Amniotic stem cell (primary cell): ENCODE measurements at places on chromosomes 1 and 21.

GRCh38 chr21:29403301-29403700 lies 104.6 kb downstream of the BACH1 start:
- DNase-seq: no peak

- no peak for DNase-seq
These were observed 21.2 kb downstream of the PGLYRP3 start for GRCh38 chr1:153291514-153291913.

- DNase-seq: no peak
These were observed 22.1 kb downstream of the ADAM30 start for GRCh38 chr1:119874186-119874585.

DNA sequence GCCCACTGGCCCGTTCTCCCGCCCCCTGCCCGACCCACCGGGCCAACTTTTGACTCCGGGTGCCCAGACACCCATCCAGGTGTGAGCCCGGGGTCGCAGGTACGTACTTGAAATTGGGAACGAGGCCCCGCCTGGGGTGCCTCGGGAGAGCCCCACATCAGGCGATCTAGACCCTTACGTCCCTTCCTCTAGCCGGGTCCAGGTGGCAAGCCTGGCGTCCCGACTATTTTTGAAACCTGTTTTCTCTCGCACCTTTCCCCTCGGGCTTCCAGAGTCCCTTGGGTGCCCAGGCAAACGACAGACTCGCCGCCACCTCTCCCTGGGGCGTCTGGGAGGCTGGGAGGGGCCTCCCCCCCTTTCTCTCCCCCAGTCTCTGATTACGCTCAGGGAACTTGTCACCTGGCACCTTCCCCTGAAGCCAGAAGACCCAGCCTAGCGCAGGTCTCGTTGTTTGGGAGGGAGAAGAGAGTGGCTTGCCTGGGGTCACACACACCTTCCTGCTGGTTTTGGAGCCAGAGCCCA lies 898 bp downstream of the LDLRAP1 start:
- no peak for DNase-seq

- DNase-seq: no peak
These were observed 19.8 kb downstream of the LRRC38 start for GRCh38 chr1:13494025-13494424.

DNA sequence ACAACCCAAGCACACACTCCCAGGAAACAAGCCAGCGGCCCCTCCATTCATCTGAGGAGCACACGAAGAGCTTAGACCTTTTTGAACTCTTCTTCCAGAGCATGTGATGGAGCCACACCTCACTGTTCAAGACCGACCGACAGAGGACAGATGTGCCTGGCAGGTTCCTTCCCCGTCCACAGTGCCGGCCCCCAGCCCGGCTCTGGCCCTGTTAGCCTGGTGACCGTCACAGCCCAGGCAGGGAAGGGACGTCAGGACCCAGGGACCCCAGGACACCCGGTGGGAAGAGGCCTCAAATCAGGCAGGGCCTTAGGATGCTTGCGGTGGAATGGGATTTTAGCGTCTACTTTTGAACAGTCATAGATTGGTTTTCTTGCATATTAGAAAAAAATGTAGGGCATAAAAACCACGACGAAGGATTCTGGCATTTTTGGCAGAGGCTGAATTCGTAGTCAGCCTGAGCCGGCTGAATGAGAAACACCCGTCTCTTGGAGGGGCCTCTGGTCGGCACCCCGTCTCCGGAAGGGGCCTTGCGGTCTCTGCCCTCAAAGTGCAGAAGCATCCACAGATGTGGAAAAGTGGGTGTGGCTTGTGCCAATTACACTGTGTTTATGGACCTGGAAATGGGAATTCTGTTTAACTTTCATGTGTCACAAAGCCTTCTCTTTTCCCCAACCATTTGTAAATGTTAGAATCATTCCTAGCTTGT lies 79.3 kb downstream of the SIK1 start:
- no peak for DNase-seq

GRCh38 chr21:35428489-35428888 lies 379.4 kb upstream of the RUNX1 start:
- no peak for DNase-seq

- DNase-seq: no peak
These were observed 55.8 kb downstream of the SSBP3 start for GRCh38 chr1:54350360-54350759.

- DNase-seq: no peak
These were observed 57.0 kb downstream of the SASS6 start for GRCh38 chr1:100075773-100076172.

DNA sequence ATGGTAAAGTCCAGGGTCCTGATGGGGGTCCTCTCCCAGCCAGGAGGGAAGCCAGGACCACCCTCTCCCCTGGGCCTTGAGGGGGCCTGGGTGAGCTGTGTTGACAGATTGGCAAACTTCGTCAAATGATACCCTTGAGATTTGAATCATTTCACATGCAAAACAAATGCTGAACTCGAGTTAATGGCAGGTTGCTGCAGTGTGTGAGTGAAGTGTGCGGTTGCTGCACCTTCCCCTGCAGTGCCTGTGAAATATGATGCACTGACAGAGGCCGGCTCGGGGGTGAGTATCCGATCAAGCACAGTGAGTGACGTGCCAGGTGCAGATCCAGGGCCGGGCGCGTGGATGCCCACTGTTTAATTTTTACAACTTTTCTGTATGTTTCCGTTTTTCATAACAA lies 5.7 kb upstream of the KRTAP12-1 start:
- no peak for DNase-seq

DNA sequence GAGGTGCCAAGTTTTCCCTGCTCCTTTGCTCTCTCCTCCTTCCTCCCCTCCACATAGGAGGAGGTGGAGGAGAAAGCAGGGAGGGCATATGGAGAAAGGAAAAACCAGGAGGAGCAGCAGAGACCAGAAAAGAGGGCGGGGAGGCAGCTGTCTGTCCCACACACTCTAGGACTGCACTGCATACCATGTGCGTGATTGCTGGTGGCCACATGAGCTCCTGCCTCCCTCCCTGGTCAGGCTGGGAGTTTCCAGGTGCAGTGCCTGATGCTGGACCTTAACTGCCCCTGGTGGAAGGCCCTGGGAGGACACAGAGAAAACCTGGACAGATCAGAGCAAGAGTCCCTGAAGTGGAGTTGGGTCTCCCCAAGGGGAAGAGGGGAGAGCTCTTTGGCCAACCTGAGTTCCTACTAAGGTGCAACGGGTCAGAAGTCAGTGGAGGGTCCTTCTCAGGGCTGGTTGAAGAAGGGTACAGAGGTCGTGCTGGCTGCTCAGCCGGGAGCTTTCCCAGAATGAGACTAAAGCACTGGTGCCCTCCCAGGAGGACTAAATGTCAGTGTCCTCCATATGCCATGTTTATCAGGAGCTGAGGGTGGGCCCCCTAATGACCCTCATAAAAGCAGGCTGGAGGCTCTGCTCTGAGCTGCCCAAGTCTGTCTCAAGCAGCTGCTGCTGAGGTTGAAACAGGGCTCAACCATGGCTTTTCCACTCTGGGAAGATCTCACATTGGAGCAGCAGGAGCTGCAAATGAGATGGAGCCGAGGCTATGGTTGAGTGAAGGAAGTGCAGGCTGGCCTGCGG lies 3.5 kb upstream of the LGR6 start:
- DNase-seq: no peak

GRCh38 chr1:206728697-206728987 lies 41.9 kb upstream of the IL19 start:
- DNase-seq: no peak

GRCh38 chr1:101918277-101918676 lies 78.4 kb downstream of the OLFM3 start:
- no peak for DNase-seq

- DNase-seq: peak; percentile 70
These were observed 86.2 kb downstream of the NGF start for GRCh38 chr1:115251856-115252255.

DNA sequence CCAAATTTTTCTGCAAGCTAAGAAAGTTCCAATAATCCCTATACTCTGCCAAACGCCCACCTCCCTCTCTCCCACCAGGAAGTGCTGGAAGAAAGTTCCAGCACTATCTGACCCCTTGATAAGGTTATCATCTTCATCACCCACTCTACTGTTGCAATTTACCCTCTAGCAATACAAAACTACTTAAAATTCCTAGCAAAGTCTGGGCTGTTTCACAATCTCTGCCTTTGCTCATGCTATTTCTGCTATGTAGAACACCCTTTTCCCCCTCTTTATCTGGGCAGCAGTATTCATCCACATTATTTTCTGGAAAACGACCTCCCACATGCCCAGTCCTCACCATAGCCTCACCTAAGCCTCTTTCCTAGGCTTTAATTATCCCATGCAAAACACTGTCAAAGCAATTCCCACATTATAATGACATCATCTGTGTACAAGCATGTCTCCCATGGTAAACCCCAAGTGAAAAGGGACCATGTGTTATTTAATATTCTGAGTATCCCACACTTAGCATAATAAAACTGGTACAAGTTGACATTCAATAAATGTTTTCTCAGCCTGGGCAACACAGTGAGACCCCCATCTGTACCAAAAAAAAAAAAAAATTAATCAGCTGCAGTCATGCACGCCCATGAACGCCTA lies 12.0 kb downstream of the F11R start:
- no peak for DNase-seq

- DNase-seq: no peak
These were observed 186.8 kb upstream of the EDN2 start for GRCh38 chr1:41671116-41671755.

GRCh38 chr1:234186037-234186688 lies 187.1 kb upstream of the COA6 start:
- no peak for DNase-seq

DNA sequence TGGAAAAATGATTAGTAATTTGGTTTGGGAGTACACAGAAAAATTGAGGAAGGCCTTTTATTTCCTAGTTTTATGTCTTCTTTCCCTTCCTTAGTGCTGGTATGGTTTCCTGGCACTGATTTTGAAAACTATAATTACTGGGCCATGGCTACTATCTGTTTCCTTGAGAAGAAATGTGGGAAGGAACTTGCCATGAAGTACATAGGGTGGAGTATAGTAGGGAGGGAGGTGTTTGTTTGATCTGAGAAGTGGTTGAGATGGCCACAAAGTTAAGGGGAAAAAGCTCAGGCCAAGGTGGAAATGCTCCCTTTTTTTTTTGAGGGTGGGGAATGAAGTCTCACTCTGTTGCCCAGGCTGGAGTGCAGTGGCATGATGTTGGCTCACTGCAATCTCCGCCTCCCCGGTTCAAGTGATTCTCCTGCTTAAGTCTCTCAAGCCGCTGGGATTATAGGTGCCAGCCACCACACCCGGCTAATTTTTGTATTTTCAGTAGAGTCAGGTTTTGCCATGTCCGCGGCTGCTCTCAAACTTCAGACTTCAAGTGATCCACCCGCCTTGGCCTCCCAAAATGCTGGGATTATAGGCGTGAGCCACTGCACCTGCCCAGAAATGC lies 11.3 kb downstream of the HJV start:
- DNase-seq: no peak

DNA sequence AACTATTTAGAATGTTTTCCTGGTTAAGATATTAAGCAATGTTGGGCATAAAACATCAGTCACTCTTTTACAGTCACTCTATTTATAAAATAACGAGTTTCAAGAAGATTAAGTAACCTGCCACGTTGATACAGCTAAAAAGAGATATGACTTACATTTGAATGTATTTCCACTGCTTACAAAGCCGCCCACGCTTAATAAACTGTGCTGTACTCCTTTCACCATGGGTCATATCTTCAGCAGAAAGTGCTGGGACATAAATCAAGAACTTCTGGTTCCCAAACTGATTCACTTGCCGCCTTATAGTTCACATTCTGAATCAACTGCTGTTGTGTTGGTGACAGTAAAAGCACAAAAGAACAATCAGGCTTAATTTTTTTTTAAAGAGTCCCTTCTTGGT lies 666.7 kb downstream of the NCAM2 start:
- no peak for DNase-seq

DNA sequence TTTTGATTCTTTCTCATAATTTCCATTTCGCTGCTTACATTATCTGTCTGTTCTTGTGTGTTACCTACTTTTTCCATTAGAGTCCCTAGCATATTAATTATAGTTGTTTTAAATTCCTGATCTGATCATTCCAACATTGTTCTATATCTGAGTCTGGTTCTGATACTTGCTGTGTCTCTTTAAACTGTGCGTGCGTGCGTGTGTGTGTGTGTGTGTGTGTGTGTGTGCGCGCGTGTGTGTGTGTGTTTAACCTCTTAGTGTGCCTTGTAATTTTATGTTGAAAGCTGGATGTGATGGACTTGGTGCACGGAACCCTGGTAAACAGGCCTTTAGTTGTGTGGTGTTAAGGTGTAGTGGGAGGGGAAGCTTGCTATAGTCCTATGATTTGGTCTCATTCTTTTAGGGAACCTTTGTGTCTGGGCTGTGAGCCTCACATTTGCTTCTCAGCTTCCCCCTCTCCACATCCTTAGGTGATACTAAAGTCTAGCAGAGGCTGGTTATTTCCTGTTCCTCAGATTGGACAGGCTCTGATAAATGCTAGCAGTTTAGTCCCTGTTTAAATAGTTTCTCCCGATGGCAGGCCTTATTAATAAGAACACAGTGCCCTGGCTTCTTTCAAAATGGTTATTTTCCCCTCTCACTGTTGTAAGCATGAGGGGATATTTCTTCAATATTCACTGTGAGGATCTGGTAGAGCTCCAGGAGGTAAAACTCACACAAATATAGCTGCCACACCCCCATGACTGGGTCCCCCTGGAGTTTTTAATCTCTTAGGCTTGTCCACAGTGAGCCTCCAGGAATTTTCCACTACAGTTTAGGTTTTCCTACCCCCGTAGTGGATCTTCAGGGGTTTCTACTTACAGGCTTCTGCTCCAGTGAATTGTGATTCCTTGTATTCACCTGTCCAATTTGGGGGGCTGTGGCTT lies 118.3 kb downstream of the GALNT2 start:
- no peak for DNase-seq

GRCh38 chr1:237763751-237764150 lies 127.0 kb downstream of the ZP4 start:
- DNase-seq: no peak

DNA sequence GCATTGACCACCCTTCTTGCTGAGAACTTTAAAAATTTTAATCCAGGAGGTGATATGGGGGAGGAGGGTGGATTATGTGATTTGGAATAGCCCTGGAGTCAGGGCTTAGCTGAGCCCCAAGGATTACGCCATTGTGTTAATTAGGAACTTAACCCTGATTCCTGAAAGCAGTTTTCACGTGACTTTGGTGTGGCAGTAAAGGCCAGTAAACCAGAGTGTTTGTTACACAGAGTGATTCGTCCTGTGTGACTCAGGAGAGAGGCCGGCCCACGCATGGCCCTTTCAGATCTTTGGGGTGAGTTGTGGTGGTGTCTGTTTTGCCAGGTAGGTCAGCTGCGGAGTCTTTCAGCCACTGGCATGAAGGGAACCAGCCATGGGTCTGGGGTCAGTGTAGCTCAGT lies 107.6 kb downstream of the NOS1AP start:
- DNase-seq: no peak

- no peak for DNase-seq
These were observed 568 bp downstream of the TRIM45 start for GRCh38 chr1:117120774-117121588.

- DNase-seq: no peak
These were observed 25.4 kb downstream of the ECE1 start for GRCh38 chr1:21264898-21265297.
